ENCODE measurements at places on chromosomes 16 and 17. TPM values are rescaled to one million over a fixed set of nuclear protein-coding genes. Genes with fewer than 3 reads are reported as not detected.
A peak's percentile ranks its signal among the peaks of the same experiment; 100 is the strongest.

Gene HS3ST2
- total RNA-seq = not detected

DNA sequence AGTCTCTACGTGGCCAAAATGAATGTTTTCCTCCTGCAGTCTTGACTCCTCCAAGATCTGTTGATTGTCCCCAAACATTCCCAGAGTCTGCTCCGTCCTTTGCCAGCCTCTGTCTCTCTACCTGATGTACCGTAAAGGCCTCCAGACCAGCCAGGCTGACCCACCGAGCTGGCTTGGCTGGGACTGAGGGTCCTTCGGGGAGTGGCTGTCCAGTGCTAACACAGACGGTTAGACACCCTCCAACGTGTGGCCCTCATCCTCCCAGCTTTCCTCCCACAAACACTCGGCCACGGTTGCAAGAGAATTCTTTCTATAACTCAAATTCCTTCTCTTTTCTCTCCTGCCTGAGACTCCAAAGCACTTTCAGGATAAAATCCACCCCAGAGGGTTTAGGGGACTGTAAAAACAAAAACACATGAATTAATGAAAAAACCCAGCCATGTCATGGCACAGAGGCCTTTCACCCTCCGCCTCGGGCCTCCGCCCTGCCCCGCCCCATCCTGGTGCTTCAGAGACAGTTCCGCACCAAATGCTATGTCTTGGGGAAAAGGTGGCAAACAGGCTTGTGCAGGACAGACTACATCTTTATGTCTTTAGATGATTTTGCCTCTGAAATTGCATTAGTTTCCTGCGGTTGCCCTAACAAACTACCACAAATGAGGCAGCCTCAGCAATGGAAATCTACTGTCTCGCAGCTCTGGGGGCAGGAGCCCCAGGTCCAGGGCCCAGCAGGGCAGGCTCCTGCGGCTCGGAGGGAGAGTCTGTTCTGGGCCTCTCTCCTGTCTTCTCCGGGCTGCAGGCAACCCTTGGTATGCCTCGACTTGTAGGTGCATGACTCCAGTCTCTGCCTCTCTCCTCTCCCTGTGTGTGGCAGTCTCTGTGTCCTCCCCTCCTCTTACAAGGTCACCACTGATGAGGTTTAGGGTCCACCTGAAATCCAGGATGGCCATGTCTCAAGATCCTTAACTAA, 72.5 kb upstream of the CBX4 start:
- DNase-seq = no peak

DNA sequence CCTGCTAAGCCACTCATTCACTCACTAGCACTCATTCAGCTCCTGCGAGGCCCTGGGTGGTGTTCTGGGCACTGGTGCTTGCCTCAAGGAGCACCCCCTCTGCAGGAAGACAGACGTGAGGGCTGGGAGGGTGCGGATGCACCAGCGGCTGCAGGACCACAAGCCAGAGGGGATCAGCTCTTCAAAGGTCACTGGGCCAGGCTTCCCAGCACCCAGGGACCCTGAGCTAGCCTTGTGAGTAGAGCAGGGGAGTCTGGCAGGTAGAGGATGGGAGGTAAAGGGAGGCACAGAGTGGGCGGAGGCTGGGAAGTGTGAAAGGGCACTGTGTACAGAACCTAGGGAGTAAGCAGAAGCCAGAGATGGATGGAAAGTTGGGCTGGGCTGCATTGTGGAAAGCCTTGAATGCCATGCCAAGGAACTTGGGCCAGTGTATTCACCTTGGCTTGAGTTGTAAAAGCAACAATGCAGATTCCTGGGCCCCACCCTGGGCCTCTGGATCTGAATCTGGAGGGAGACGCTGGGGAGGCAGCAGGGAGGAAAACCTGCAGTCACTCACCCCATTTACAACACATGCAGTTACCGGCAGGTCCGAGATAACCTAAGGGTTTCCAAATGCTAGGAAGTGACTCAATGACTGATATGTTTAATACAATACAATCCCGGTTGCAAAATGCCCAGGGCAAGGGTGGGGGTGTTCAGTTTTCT, 1.7 kb downstream of the IL4R start:
- DNase-seq = peak; percentile 89

Gene NEURL4
- total RNA-seq = 15.1 TPM

- DNase-seq = no peak
Observed at GRCh38 chr17:36104701-36105181, 1.1 kb downstream of the CCL4 start.

GRCh38 chr16:21336231-21336630, 58.1 kb upstream of the CRYM start:
- DNase-seq = no peak

Gene TBC1D3
- total RNA-seq = not detected

- peak; percentile 27 for DNase-seq
Observed at GRCh38 chr17:71505200-71505599, 615.6 kb upstream of the SOX9 start.

DNA sequence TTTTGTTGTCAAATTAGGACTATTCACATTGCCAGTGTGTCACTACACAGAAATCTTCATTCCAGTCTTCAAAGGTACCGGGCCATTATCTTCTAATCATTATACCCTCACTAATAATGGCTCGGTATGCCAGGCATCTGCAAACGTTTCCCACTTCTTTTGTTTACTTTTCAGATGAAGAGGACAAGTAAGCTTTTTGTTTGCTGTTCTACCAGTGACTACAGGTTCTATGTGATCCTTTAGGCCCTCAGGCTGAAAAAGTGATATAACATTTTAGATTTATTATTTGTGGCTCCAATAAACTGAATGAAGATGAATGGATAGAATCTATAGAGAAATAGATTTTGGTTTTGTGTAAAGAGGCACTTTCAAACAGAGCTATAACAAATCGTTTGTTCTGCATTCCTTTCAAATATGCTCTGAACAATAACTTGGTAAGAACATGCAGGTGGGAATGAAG, 403 bp upstream of the KRTAP3-1 start:
- no peak for DNase-seq

Gene CCL13
- not detected for total RNA-seq

DNA sequence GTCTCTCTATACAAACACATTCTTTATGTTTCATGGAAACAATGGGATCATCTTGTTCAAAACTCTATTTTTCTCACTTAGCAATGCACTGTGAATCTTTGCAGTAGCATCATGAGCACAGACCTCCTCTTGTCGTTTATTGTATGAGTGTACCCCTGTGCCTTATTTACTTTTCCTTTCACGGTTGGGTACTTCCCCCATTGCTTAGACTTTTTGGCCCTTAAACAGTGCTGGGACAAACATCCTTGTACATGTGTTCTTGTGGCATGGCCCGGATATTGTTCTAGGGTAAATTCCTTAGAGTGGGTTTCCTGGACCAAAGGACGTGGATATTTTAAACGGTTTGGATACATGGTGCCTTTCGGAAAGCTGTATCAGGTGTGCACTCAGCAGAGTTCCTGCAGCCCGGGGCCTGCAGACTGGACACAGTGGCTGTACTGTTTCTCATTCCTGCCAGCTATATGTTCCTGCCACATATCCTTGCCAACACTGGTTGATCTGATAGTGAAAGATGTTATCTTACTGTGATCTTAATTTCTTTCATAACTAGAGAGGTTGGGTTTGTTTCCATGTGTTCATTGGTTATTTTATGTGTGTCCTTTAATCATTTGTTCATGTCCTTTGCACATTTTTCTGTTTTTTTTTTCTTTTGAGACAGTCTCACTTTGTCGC, 111.1 kb downstream of the OR1D5 start:
- DNase-seq = no peak

Gene OR4D1
- total RNA-seq = not detected

Gene RAB40B
- 3.9 TPM for total RNA-seq

DNA sequence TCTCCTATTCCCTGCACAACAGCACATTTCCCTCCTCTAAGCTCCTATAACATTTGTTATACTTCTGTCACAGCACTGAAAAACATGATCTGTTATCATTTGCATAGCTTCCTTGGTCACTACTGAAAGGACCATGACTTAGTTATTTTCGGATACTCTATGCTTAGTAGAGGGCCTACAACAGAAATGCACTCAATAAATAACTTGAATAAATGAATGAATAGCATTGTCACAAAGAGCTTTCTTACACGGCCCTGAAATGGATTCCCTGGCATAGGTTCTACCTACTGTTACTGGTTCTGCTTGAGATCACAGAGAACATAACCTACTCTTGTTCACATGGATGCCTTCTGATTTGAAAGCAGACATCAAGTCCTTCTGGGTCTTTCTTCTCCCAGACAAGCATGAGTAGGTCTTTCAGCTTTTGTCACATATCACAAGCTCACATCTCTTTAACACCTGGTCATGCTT, 41.6 kb downstream of the MYO1D start:
- DNase-seq = no peak

DNA sequence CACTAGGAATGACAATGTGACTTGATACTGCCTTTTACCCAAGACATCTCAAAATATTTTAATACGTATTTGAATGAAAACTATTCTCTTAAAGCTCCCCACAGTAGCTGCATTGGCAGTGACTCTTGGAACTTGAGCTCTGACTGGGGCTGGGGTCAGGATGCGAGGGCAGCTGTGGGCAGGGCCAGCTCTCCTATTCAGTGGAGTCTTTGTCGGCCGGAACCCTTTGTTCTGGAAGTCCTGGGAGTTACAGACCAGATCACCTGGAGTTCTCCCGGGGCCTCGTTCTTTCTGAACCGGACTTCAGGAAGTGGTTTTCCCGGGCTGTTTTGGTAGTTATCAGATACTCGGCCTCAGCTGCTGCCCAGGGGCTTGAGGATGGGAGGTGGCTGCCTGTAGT, 84.9 kb downstream of the NPIPB11 start:
- DNase-seq = no peak

Gene FSCN2
- 1.7 TPM for total RNA-seq

- DNase-seq = peak; percentile 36
Observed at GRCh38 chr17:6574687-6575595, 18.6 kb upstream of the PITPNM3 start.

Gene PSME3
- total RNA-seq = 130 TPM

Gene UNC45B
- not detected for total RNA-seq

- no peak for DNase-seq
Observed at GRCh38 chr17:5033352-5034015, 1.7 kb downstream of the SLC52A1 start.

DNA sequence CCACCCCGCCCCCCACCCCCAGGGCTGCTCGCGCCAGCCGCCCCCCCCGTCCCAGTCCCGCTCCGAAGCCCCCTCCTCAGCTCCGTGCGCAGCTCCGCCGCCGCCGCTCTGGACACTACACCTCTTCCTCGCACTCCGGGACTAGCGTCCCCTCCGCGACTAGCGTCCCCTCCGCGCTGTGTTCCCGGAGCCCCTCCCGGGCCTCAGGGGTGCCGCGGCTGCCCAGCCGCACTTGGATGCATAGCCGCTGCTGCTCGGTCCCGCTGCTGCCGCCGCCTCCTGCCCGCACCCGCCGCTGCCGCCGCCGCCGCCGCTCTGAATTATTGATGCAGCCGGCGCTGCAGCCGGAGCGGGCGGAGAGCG, at the start of gene CBLN1:
TSS of gene CBLN1 (minus strand) at position 359 of the 363 bp plus-strand sequence. CDS start 373 bp downstream, outside the sequence.
- no peak for DNase-seq

DNA sequence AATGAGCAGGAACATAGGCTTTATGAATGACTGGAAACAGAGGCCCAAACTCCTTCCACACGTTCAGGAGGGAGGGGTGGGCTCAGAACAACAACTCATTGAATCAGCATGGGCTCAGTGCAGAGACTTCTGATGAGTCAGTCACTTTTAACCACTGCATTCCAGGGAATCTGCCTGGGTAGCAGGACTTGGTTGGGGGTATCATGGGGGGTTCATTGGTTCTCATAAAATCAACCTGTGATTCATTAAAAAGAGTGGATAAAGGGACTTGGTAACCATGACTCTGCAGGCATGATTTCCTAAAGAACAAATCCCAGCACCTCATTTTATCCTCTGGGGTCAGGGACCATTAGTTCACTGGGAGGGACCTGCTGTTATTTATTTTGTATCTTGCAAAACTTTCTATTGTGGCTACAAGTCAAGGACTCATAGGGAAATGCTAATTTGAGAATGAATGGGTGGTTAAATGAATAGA, 13.8 kb downstream of the ITGB3 start:
- peak; percentile 69 for DNase-seq

Gene UMOD
- total RNA-seq = not detected

DNA sequence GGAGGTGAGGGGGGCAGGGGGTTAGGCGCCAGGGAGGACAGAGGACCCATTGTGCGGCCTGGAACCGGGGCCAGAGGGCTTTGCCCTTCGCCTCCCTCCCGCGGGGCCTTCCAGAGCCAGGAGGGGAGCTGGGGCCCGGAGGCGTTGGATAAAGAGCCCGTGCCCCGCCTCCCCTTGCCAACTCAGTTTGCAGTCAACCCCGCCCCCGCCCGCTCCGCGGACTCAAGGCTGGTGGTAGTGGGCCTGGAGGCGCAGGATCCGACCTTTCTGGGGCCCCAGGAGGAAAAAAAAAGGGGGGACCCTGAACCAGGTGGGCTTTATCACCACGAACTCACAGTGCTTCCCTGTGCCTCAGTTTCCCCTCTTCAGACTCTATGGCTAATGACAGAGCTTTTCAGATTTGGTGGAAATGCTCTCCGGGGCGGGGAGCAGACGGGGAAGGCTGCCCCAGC, 2.0 kb upstream of the SPHK1 start:
- peak; percentile 58 for DNase-seq

DNA sequence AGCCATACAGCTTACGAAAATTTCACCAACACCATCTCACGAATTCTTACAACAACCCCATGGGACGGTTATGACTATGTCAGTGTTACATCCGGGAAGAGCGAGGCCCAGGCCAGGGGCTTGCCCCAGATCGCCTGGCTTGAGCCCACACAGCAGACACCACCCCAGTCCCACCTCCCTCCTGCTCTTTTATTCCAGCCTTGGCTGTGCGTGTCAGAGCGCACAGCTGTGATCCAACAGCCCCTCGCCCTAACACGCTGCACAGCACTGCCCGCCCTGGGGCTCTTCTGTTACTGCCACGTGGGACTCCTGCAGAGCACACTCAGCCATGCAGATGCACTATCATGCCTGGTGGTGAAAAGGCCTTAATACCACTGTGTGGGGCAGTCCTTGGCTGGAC, 127.9 kb downstream of the ENGASE start:
- DNase-seq = no peak

GRCh38 chr16:4141604-4142003, 25.4 kb upstream of the ADCY9 start:
- no peak for DNase-seq

Gene SLFN11
- 95.9 TPM for total RNA-seq

DNA sequence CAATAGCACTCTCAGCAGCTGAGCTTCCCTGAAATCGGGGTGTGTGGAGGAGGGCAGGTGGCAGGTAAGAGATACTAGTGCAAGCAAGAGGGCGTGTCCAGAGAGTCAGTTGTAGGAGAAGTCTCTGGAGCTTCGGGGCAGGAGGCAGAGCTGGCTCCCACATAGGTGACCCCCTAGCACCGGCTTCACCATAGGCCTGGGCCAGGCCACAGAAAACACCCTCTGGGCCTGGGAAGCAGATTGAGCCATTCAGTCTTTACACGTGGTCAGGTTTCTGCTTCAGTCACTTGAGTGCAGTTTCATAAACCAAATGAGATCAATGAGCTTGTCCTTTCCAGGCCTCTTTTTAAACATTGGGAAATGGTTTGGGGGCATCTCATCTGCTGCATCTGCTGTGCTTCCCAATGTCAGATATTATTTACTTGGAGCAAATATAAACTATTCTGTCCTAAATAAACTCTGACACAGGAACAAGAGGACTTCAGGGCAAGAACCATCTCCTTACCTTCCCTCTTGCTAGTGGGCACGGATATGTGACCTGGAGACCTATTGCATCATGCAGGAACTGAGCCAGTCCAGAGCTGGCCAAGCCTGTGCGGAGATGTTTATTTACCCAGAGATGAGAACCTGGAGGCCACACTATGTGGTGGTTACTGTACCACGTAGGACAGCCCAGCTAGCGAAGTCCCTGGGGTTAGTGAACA, 16.1 kb downstream of the CCR7 start:
- DNase-seq = peak; percentile 97

Gene CTRB2
- total RNA-seq = not detected

Gene CLEC3A
- not detected for total RNA-seq
